ENCODE measurements at places on chromosomes 1 and 21. TPM values are rescaled to one million over a fixed set of nuclear protein-coding genes. Genes with fewer than 3 reads are reported as not detected.

DNA sequence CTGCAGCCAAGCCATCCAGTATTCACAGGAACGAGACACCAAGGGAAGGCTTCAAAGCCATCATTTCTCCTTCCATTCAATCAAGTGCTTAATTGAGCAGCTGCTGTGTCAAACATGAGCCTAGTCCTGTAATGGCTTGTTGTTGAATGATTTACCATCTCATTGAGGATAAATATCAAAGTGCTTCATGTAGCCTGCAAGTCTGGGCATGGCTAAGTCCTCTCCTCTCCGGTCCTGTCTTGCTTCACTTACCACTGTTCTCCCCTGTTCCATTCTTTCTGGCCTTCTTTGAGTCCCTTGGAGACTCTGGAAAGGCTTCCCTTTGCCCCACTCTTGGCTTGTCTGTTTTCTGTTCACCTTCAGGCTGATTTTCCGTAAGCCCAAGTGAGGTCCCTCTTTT lies 279.8 kb downstream of the PBX1 start:
- no peak for DNase-seq

GRCh38 chr21:36504067-36505058 lies 24.4 kb upstream of the CLDN14 start:
- DNase-seq: no peak

DNA sequence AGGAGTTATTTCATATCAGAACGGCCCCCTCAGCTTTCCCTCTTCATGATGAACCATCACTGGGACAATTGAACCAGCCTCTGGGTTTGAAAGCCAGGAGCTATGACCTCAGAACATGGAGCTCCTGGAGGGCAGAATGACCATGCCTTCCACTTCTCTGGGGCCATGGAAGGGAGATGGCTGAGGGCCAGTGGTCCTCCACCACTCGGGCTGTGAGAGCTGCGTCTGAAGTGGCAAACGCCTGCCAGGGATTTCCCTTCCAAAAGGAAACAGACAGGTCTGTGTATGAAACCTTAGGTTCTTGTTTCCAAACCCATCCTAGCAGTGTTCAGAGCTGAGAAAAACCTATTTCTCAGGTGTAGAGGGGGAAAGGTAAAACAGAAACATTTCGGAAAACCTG lies 22.5 kb downstream of the PKP1 start:
- no peak for DNase-seq

DNA sequence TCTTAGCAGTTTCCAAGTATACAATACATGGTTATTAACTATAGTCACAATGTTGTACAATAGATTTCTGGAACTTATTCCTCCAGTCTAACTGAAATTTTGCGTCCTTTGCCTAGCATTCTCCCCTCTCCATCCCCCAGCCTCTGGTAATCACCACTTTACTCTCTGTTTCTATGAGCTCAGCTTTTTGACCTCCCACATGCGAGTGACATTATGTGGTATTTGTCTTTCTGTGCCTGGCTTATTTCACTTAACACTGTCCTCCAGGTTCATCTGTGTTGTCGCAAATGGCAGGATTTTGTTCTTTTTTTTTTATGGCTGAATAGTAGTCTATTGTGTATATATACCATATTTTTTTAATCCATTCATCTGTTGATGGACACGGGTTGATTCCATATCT lies 43.9 kb upstream of the CD101 start:
- DNase-seq: no peak

DNA sequence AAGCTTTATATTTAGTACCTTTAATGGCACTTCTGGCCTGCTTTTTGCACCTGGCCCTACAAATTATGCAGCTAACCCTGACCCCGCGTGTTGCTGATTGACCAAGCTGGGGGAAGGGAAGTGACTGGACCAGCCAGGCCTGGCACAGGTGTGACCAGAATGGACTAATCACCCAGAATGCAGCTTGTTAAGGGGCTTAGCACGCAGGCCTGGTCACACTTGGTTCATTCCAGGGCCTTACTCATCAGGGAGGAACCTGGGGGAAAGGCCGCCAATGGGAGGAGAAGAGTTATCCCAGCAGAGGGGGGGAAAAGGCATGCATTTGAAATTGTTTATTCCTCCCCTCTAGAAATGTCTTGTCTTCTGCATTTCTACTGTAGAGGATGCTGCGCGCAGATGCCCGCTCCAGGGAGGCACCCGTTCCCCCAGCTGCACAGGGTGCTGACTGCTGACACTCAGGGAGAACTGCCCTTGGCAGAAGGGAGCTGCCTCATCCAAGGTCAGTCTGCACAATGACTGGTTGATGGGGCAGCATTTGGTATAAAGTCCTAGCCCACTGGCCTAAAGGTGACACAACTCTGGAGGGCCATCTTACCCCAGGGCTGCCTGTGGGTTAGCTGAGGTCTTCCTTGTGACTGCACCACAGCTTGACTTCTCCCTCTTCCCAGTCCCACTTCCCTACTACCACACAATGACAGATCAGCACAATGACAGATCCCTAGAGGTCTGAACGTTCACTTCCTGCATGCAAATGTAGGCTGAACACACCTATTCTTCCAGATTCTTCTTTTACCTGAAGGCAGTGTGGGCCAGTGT lies 29.0 kb downstream of the DHCR24 start:
- no peak for DNase-seq

GRCh38 chr1:58815686-58816071 lies 31.8 kb upstream of the JUN start:
- DNase-seq: no peak

DNA sequence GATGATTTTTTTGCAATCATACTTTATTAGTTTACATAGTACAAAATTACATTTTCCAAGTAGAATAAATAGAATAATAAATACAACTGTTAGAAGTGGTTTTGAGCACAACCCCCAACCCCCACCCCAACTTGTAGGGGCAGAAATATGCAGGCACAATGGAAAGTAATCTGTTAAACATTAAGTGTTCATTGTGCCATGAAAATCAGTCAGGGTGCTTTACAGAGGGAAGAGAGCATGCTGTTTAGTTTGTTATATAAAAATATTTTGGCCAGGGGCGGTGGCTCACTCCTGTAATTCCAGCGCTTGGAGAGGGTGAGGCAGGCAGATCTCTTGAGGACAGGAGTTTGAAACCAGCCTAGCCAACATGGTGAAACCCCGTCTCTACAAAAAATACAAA lies 2.6 kb downstream of the OR10T2 start:
- DNase-seq: no peak

DNA sequence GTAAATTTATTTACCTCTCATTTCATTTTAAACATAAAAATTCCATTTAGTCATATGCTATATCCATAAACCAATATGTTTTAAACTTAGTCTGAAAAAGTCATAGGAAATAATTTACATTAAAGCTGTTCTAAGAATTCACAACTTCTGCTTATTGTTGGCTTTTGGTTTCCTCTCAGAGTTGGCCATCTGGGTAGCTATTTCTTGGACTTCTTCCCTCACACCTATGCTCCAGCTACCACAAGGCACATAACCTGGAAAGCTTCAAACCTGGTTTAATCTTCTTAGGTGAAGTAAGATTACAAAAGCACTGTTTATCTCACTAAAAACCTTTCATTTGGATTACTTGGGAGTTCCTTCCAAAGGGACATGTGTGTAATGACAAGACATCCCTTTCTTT lies 29.8 kb downstream of the RBM11 start:
- no peak for DNase-seq

DNA sequence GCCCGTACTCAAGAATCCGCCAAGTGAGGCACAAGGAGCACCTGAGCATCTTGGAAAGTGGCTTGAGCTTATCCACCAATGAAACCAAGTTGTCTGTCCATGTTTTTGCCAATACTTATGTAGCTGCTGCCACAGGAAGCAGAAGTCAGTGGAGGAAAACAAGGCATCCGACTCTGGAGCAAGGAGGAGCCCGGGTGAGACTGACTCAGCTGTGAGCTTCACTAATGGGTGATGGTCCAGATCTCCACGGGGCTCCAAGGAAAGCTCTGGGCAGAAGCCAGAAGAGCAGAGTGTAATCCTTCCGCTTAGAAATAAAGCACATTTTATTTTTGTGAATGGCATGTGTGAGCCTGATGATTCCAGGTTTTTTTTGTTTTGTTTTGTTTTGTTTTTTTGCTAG lies 12.3 kb upstream of the SSR2 start:
- no peak for DNase-seq

- DNase-seq: no peak
These were observed 3.2 kb downstream of the ATP1B1 start for GRCh38 chr1:169109561-169110134.

GRCh38 chr1:193794239-193794638 lies 607.8 kb upstream of the B3GALT2 start:
- no peak for DNase-seq

DNA sequence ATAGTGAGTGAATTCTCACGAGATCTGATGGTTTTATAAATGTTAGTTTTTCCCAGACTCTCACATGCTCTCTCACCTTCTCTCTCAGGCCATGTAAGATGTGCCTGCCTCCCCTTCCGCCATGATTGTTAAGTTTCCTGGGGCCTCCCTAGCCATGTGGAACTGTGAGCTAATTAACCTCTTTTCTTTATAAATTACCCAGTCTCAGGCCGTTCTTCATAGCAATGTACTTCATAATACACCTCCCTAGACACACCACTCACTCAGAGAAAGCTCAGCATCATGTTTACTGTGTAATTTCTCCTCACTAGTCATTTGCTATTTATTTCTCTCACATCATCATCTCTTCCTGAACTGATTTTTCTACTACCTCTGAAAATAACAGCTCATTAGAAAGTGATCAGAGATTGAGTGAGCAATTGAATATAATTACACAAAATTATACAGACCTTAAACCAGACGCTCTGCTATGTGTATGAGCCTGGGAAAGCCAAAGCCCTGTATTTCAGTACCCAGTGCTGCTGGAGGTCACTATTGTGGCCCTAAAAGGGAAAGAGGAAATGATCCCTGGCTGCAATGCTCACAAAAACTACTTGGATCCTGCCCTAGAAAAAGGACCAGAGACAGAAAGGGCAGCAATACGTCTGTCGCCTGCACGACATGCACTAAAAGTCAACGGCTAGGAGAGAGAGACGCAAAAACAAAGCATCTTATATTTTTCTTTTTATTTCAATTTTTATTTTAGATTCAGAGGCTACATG lies 284.5 kb downstream of the DSCAM start:
- no peak for DNase-seq

DNA sequence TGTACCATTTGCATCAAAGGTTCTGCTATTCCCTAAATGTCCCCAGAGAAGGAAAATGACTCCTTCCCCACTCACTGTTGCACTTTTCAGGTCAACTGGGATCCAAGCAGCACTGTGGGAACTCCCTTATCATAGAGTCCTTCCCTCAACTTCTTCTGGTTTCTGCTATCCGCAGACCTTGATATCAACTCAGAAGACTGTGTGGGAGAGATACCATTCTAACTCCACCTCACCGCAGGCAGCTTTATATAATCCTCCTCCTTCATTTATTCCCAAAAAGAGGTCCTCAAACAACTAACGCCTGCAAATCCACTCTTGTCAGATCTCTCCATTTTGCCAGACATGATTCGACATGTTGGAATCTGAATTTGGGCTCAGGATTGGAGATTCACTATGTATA lies 27.3 kb downstream of the LHX9 start:
- DNase-seq: no peak

DNA sequence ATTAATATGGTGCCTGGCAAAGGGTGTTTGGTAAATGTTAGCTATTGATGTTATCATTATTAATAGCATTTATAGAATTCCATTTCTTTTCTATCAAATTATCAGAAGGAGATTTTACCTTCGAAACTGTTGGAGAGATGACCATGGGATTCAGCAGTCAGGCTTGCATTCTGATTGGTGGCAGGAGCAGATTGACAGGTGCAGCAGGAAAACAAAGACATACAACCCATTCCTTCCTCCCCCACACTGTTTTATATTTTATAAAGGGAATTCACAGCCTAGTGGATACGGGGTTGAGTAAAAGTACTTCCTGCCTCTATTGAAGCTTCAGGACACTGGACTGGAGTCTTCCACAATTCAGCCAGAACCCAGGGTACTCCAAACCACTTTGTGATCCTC lies 55.1 kb upstream of the SYT14 start:
- DNase-seq: peak; percentile 1

GRCh38 chr1:151811181-151811580 lies 6.0 kb upstream of the LINGO4 start:
- no peak for DNase-seq

DNA sequence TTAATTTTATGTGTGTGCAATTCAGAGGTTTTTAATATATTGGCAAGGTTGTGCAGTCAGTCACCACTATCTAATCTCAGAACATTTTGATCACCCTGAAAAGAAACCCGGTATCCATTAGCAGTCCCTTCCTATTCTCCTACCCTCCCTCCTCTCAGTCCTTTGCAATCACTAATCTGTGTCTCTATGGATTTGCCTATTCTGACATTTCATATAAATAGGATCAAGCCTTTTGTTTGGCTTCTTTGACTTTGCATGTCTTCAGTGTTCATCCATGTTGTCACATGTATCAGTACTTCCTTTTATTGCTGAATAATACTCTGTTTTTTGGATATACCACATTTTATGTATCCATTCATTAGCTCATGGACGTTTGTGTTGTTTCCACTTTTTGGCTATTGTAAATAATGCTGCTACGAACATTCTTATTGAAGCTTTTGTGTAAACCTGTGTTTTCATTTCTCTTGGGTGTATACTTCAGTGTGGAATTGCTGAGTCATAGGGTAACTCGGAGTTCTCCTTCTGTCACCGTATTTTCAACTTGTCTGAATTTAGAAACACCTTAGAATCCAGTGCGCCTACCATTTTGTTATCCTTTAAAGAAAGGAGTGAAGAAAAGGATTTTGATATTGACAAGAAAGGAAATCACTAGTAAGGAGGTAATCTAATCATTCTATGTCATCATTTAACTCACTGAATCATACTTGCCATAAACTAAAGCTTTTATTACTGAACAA lies 3.4 kb downstream of the CEP85 start:
- no peak for DNase-seq

- no peak for DNase-seq
These were observed 62.9 kb downstream of the B3GALT5 start for GRCh38 chr21:39675590-39675989.

DNA sequence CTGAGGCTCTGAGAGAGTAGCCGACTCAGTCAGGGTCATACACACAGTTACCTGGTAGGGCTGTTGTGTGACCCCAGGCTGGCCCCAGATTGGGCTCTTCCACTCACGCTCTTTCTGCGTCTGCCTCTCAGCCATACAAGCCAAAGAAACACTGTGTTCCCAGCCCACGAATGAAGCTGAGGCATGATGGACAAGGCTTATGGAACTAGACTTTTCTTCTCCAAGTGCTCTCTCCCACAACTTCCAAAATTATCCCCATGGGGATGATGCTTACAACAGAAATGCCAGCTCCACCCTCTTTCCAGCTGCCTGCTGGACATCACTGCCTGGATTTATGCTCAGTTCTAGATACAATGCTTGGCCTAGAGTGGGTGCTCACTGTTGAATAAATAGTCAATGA lies 102.8 kb upstream of the JUN start:
- DNase-seq: no peak

DNA sequence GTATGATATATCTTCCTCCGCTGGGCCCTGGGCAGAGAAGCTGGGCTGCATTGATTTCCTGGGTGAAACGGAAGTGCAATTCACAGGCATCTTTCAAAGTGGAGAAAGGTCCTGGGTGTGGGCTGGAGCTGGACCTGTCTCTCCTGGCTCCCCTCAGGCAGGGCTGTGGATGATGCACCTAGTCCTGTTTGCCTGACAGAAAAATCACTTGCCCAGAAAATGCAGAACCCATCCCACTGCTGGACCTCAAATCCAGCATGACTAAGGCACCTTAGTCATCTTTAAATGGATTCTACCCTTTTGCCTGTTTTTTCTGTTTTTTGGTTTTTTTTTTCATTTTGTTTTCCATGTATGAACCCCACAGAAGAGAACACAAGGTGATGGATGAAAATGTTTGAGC lies 49.7 kb downstream of the MYSM1 start:
- DNase-seq: no peak

MRPS14 gene
- total RNA-seq: 14.7 TPM

LHX8 gene
- not detected for total RNA-seq

PODN gene
- total RNA-seq: 207 TPM

CYB5RL gene
- total RNA-seq: 3.7 TPM

CAMK1G gene
- not detected for total RNA-seq
